Muscle of arm (tissue), 14 donors: ENCODE measurements at places on chromosomes 1 and 21.
A peak's percentile ranks its signal among the peaks of the same experiment; 100 is the strongest.

GRCh38 chr1:231899713-231900435 is 273.3 kb downstream of the DISC1 start:
- no peak for DNase-seq

GRCh38 chr1:100019220-100019619 is 49.4 kb downstream of the SLC35A3 start:
- no peak for DNase-seq

- no peak for DNase-seq
Measured at GRCh38 chr1:215076322-215076721, 6.2 kb upstream of the KCNK2 start.

GRCh38 chr1:95084317-95085176 is 11.8 kb upstream of the ALG14 start:
- peak; percentile 17 for DNase-seq

GRCh38 chr1:10283318-10283984 is 73.1 kb downstream of the KIF1B start:
- DNase-seq = no peak

DNA sequence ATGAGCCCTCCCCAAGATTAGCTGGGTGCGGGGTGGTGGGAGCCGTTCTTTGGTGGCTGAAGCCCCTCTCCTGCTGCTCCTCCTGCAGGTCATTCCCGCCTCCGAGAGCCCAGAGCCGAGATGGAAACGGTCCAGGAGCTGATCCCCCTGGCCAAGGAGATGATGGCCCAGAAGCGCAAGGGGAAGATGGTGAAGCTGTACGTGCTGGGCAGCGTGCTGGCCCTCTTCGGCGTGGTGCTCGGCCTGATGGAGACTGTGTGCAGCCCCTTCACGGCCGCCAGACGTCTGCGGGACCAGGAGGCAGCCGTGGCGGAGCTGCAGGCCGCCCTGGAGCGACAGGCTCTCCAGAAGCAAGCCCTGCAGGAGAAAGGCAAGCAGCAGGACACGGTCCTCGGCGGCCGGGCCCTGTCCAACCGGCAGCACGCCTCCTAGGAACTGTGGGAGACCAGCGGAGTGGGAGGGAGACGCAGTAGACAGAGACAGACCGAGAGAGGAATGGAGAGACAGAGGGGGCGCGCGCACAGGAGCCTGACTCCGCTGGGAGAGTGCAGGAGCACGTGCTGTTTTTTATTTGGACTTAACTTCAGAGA is 448 bp downstream of the G0S2 start:
- peak; percentile 48 for DNase-seq

- no peak for DNase-seq
Measured at GRCh38 chr1:22026924-22027289, 25.4 kb downstream of the CELA3A start.

DNA sequence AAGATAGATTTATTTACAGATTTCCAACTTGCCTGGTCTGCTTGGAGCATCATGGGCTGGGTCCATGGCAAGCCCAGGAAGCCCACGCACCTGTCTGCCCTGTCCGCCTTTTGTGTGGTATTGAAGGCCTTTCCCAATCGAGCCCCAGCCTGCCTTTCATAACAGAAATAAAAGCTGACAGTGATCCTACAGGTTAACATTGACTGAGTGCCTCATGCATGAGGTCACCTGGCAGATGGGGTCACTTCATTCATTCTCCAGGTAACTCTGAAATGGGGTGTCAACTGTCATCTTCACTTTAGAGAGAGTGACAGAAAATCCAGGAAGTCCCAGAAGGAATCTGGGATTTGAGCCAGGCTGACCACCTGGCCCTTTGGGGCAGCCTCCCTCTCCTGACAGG is 36.3 kb upstream of the CASZ1 start:
- DNase-seq = no peak
